ENCODE measurements at places on chromosomes 4 and X. TPM values are rescaled to one million over a fixed set of nuclear protein-coding genes. Genes with fewer than 3 reads are reported as not detected.
A peak's percentile ranks its signal among the peaks of the same experiment; 100 is the strongest.

Gene STAP1
- not detected for total RNA-seq

Gene TADA2B
- 13.3 TPM for total RNA-seq

Gene IBSP
- total RNA-seq: not detected

Gene MAGEA2B
- total RNA-seq: not detected

Gene MAP3K15
- total RNA-seq: not detected

GRCh38 chr4:160403081-160403480 lies 1300.2 kb downstream of the RAPGEF2 start:
- no peak for DNase-seq
- no peaks in the 10 kb centered on the region for H3K36me3 ChIP-seq
- no peak overlapping the region for H3K4me3 ChIP-seq
- H3K4me1 ChIP-seq: no peaks in the 10 kb centered on the region
- no peak overlapping the region for H3K27ac ChIP-seq
- H3K27me3 ChIP-seq: no peaks in the 10 kb centered on the region

DNA sequence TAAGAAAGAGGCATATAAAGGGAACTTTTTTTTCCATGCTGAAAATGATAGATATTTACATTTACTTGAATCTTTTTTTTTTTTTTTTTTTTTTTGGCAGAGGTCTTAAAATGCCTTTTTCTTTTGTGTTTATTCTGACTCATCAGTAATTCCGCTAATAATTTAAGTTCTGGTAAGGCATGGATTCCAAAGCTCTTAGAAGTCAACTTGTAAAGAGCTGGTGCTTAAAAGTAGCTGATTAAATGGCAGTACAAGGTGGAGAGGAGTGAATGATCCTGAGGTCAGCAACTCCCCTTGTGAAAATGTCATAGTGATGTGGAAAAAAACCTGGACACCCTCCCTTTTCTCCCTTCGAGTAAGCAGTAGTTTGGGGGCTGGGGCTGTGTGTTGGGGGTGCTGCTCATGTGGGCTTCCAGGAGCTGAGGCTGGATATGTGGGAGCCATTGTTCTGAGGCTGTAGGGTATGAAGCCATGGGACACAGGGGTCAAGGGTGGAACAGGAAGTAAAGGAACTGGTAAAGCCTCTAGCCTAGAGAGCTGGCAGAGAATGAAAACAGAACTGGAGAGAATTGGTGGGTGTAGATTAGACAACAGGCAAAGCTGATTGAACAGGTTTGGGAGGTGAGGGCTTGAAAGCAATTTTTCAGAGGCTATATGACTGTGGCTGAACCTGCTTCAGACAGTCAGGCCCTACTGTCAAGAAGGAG lies 41.0 kb upstream of the PITX2 start:
- DNase-seq: no peak
- H3K27me3 ChIP-seq: no peaks in the 10 kb centered on the region
- H3K4me3 ChIP-seq: no peak overlapping the region
- no peaks in the 10 kb centered on the region for H3K4me1 ChIP-seq
- no peaks in the 10 kb centered on the region for H3K36me3 ChIP-seq

DNA sequence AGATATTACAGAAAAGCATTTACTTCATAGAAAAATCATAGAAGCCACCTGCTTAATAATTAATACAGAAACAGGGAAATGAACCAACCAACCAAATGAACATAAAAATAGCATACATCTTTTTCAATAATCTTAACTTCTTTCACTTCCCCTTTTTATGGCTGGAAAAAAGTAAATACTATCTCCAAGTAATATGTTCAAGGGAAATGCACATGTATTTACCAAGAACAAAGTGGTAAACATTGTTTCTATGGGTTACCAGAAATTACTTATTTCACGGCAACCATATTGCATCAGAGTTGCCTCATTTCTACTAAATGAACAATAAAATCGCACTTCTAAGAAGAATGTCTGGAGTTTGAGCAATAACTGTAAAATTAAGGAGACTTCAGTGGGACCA lies 321.3 kb downstream of the TMA16 start:
- no peak for DNase-seq
- H3K4me3 ChIP-seq: no peak overlapping the region
- peaks cover 5% of the 10 kb centered on the region for H3K4me1 ChIP-seq
- H3K36me3 ChIP-seq: no peaks in the 10 kb centered on the region
- no peak overlapping the region for H3K27ac ChIP-seq
- no peaks in the 10 kb centered on the region for H3K27me3 ChIP-seq

DNA sequence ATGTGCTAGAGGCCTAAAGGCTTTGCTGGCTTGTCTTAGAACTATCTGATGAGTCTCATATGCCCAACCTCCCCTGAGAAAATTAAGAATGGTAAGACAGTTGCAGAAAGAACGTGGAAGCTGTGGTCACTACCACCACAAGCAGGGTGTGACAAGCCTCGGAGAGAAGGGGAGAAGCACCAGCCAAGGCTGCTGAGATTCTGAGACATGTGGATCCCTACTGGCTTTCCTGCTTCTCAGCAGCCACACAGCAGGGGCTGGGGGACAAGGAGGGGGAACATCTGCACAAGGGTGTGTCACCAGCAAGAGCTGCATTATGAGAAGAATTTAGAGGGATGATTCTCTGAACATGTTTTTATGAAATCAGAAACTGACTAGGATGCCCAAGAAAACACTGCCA lies 19.4 kb downstream of the TAPT1 start:
- no peaks in the 10 kb centered on the region for H3K27me3 ChIP-seq
- no peaks in the 10 kb centered on the region for H3K36me3 ChIP-seq
- no peaks in the 10 kb centered on the region for H3K4me1 ChIP-seq
- H3K27ac ChIP-seq: no peak overlapping the region
- DNase-seq: no peak
- no peak overlapping the region for H3K4me3 ChIP-seq

GRCh38 chr4:4633431-4633830 lies 91.6 kb upstream of the STX18 start:
- H3K4me1 ChIP-seq: no peaks in the 10 kb centered on the region
- H3K27ac ChIP-seq: no peak overlapping the region
- no peak overlapping the region for H3K4me3 ChIP-seq
- H3K36me3 ChIP-seq: no peaks in the 10 kb centered on the region

GRCh38 chr4:70688795-70689231 lies 481 bp downstream of the UTP3 start:
- H3K4me1 ChIP-seq: no peaks in the 10 kb centered on the region
- no peak for DNase-seq
- H3K4me3 ChIP-seq: peak overlapping the region; percentile 84
- H3K27ac ChIP-seq: peak overlapping the region; percentile 93

DNA sequence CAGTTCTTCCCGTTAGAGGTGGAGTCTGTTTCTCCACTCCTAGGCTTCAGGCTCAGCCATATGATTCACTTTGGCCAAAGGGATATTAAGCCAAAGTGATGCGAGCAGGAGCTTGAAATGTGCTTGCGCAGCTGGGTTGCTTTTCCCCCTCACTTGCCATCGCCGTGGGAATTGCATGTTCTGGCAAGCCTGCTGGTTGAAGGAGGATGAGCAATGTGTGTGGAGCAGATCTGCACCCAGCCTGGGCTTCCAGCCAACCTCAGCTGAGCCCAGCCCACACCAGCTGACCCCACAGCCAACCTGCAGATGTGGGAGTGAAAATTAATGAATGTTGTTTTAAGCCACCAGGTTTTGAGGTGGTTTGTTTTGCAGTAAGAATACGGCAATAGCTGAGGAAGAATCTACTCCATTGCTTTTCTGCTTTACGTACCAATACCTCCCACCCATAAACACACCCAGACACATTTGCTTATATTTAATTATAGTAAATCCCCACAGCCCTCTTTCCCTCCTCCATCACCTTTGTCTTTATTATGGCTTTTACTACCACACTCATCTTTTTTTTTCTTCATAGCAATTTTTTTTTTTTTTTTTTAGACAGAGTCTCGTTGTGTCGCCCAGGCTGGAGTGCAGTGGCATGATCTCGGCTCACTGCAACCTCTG lies 132.8 kb upstream of the FUNDC1 start:
- H3K27ac ChIP-seq: no peak overlapping the region
- no peak overlapping the region for H3K4me3 ChIP-seq
- no peaks in the 10 kb centered on the region for H3K27me3 ChIP-seq
- DNase-seq: peak; percentile 4
- H3K36me3 ChIP-seq: no peaks in the 10 kb centered on the region

- H3K27ac ChIP-seq: no peak overlapping the region
- no peak for DNase-seq
- H3K27me3 ChIP-seq: no peaks in the 10 kb centered on the region
- H3K36me3 ChIP-seq: no peaks in the 10 kb centered on the region
- no peak overlapping the region for H3K4me3 ChIP-seq
Measured at GRCh38 chr4:120207021-120207420, 140.4 kb upstream of the MAD2L1 start.

DNA sequence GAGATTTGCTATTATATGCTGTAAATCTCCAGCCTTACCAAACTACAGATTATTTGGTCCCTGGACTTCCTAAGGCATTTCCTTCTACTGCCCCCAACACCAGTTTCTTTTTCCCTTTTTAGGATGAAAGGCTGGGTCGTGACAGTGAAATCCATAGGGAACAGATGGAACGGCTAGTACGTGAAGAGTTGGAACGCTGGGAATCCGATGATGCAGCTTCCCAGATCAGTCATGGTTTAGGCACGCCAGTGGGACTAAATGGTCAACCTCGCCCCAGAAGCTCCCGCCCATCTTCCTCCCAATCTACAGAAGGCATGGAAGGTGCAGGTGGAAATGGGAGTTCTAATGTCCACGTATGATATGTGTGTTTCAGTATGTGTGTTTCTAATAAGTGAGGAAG lies 67.9 kb downstream of the PKD2 start:
- H3K27me3 ChIP-seq: no peaks in the 10 kb centered on the region
- H3K4me3 ChIP-seq: no peak overlapping the region
- no peaks in the 10 kb centered on the region for H3K36me3 ChIP-seq
- DNase-seq: no peak
- no peaks in the 10 kb centered on the region for H3K4me1 ChIP-seq

DNA sequence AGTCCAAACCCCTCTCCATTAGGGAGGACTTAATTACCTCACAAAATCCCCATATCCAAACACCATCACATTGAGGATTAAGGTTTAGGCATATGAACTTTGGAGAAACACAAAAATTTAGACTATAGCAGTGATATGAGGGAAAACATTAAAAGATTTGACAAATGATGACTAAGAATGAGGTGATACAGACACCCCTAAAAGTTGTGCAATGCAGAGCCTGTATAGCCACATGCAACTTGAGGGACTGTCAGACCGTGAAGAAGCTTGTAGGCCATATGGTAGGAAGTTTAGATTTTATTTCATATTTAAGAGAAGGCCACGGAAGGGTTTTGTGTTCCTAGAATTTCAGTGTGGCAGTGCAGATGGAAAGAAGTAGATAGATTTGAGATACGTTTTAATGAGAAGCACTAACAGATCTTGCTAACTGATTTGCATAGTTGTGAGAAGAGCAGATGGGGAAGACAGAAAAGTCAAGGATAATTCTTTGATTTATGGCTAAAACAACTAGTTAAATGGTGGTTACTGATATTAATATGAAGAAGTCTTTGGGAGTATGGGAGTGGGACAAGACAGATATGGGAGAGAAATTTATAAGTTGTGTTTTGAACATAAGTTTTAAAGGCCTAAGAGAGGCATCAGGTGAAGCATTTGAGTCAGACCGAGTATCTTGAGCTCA lies 5.5 kb upstream of the FIP1L1 start:
- H3K27ac ChIP-seq: no peak overlapping the region
- H3K4me3 ChIP-seq: no peak overlapping the region
- no peak for DNase-seq
- H3K36me3 ChIP-seq: no peaks in the 10 kb centered on the region
- H3K27me3 ChIP-seq: peaks cover 20% of the 10 kb centered on the region
- H3K4me1 ChIP-seq: no peaks in the 10 kb centered on the region

DNA sequence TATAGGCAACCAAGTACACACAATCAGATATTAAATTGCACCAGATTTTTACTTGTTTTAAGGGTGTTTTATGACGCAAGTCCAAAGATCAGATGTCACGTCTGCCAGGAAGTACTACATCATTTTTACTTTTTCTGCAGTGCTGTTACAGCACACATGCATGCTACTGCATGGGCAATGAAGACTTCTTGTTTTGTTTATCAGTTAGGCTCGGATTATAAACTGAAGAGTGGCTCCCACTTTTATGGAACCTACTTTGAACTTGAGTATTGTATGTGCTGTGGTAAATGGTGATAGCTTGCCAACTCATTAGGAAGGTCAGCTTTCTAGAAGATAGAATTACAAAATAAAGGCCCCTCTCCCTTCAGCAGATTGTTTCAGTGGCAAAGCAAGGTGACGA lies 131.6 kb downstream of the CEP135 start:
- H3K36me3 ChIP-seq: no peaks in the 10 kb centered on the region
- H3K27me3 ChIP-seq: no peaks in the 10 kb centered on the region
- no peak overlapping the region for H3K4me3 ChIP-seq
- no peak for DNase-seq
- H3K4me1 ChIP-seq: no peaks in the 10 kb centered on the region

DNA sequence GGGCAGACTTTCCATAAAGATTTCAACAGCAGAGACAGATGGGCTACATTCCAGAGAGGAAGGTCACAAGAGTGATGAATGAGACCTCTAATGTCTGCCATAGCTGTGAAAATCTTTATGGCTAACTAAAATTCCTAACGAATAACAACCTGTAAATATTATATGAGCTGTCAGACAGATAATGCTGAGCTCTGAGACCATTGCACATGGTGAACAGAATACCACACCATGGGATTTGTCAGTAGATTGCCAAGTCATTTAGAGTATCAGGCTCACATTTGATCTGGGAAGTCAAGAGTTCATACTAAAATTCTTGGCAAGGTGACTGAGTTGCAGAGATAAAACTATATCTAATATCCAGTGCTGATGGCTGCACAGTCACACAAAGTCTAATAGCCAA lies 259.2 kb upstream of the FTHL17 start:
- H3K4me3 ChIP-seq: no peak overlapping the region
- no peaks in the 10 kb centered on the region for H3K4me1 ChIP-seq
- no peak for DNase-seq
- no peaks in the 10 kb centered on the region for H3K36me3 ChIP-seq
- no peaks in the 10 kb centered on the region for H3K27me3 ChIP-seq
- no peak overlapping the region for H3K27ac ChIP-seq

GRCh38 chr4:36278789-36279188 lies 2.6 kb upstream of the DTHD1 start:
- no peaks in the 10 kb centered on the region for H3K4me1 ChIP-seq
- no peaks in the 10 kb centered on the region for H3K36me3 ChIP-seq
- no peak overlapping the region for H3K4me3 ChIP-seq
- H3K27ac ChIP-seq: no peak overlapping the region
- no peaks in the 10 kb centered on the region for H3K27me3 ChIP-seq
- no peak for DNase-seq

- H3K27me3 ChIP-seq: no peaks in the 10 kb centered on the region
- H3K36me3 ChIP-seq: no peaks in the 10 kb centered on the region
- no peak overlapping the region for H3K4me3 ChIP-seq
- no peak overlapping the region for H3K27ac ChIP-seq
- DNase-seq: no peak
Measured at GRCh38 chr4:154838694-154839093, 57.6 kb downstream of the RBM46 start.

DNA sequence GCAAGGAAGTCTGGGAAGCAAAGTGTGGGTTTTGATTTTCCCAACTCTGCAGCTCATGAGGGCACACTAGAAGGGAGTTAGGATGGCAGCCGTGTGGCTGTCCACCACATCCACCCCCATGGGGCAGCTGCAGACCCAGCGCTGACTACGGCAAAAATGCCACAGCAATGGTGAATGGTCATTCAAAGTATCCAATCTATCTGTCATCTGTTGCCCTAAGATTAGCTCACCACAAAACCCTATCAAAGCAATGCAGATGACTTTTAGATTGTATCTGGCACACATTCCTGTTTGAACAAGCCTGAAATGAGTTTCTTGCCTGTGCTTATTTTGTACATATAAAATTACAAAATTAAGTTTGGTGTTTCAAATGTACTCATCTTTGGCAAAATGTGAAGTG lies 29.7 kb upstream of the HPSE start:
- no peak overlapping the region for H3K27ac ChIP-seq
